KG1 (cell line): ENCODE measurements at places on chromosomes 7 and 10.

- DNase-seq, result no peak
Measured at GRCh38 chr10:104307576-104308438, 30.5 kb downstream of the ITPRIP start.

GRCh38 chr7:156196649-156197048 lies 384.4 kb upstream of the SHH start:
- no peak for DNase-seq

GRCh38 chr10:107477266-107477665 lies 312.8 kb upstream of the SORCS1 start:
- no peak for DNase-seq

DNA sequence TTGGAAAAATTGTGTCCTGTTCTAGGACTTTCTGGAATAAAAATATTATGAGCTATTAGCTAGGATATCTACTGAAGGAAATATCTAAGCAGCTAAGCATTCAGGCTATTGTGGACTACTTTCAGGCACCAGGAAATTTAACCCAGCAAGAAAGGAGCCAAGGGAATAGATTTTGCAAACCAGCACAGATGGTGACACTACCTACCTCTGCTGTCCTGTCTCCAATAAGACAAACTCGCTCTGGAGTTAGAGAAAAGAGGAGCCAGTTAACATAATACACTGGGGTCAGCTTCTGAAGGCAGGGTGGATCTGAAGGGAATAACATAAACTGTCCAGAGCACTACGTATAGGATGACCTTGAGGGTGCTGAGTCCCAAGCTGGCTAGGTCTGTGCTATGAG lies 223.7 kb upstream of the PRSS58 start:
- DNase-seq, result no peak

GRCh38 chr10:36455526-36456133 lies 669.8 kb upstream of the ANKRD30A start:
- no peak for DNase-seq

DNA sequence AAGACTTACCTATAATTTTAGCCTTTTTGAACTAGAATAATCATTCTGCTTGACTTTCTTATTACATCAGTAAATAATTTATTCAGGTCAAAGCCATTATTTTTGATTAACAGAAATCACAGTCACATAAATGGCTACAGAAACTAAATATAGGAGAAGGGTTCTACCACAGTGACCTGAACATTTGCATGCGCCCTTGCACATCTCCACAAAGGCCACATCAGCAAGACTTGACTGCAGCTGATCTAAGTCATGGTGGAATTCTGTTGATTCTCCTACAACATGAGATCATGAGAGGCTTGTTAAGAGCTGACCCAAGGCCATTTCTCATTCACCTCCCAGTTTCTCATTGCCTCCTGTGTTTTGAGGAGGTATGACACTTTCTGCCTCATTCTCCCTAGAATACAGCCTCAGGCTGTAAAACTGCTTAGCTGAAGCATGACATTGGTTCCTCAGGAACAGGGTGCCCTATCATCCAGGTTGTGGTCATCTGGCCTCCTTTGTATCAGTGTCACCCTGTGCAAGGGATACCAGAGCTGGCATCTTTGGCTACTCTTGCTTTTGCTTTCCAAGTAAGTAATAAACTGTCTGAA lies 6.7 kb upstream of the IMMP2L start:
- DNase-seq, result no peak

DNA sequence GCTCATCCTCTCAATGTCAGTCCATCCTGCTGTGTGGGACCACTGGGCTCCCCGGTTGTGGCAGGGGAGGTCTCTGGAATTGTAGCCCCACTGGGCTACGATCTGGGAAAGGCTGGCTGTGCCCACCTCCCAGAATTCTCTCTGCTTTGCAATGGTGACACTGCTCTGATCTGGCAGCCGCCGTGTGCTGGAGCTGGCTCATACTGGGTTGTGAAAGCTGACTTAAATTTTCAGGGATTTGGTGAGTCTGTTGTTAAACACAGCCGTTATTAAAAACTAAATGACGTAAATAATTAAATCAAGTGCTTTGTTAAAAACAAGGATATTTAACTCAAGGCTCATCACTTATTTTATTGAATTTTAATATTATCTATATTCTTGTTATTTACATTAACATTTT lies 160.0 kb downstream of the TAX1BP1 start:
- DNase-seq, result no peak

- no peak for DNase-seq
Measured at GRCh38 chr7:138208142-138208570, 131.9 kb downstream of the AKR1D1 start.

DNA sequence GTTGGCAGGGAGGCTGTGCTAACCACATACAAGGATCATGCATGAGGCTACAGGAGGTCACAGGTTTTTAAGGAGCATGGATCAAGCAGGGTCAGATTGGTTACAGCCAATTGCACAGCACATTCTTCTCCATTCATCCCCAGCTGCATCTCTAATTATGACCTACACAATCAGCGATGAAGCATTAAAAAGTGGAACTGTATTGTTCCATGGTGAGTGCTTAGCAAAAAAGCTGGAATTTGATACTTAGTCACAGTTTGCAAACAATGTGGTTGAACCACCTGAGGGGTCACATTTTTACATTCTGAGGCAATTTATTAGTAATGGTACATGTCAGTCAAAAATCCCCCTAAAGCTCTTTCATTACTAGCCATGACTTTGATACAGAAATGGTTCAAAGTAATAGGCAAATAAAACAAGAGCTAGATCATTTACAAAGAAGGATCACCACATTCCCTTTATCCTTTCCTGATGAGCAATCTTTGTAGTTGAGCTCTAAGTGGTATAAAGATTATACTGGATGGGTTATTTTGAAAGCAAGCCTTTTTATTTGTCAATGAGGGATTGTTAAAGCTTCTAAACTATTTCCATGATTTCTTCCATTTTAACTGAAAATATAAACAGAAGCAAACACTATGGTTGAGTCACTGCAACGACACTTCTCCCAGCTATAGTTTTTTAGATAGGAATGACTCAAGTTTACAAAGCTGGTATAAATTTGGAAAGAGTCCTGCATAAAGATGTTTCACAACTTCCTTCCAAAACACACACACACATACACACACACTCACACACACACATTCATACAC lies 217.8 kb upstream of the SEMA3A start:
- no peak for DNase-seq

DNA sequence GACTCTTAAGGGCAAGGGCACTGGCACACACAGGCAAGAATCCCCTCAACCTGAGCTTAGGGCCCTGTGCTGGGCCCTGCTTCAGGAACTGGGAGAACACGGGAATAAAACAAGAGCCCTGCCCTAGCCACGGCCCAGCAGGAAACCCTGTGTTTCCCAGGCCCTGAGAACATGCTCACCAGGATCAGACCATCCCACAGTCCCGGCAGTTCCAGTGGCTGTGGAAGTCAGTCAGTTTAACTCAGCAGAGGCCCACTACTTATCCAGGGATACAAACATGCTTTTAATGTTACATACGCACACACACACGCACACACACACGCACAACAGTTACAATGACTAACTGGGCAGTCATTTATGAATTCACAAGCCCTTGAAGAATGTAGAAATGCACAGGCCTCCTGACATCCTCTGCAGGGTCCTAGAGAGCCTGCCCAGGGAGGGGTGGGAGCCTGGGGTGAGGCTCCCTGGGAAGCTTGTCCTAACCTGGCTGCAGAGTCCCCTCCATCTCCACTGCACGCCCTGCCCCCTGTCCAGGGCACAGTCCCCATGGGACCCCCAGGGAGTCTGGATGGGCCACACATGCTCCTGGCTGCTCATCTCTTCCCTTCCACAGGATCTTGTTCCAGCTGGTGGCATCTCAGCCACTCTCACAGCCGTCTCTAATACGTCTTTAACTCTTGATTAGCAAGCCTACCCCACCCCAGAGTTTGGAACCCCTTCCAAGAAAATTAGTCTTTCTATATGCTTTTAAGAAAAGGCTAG lies 97.6 kb downstream of the TCERG1L start:
- no peak for DNase-seq
